ENCODE measurements at places on chromosomes 5 and 9.
A peak's percentile ranks its signal among the peaks of the same experiment; 100 is the strongest.

- no peak for DNase-seq
Measured at GRCh38 chr5:120055858-120056257, 408.2 kb upstream of the PRR16 start.

- DNase-seq, result no peak
Measured at GRCh38 chr5:179290681-179291540, 54.4 kb downstream of the ADAMTS2 start.

DNA sequence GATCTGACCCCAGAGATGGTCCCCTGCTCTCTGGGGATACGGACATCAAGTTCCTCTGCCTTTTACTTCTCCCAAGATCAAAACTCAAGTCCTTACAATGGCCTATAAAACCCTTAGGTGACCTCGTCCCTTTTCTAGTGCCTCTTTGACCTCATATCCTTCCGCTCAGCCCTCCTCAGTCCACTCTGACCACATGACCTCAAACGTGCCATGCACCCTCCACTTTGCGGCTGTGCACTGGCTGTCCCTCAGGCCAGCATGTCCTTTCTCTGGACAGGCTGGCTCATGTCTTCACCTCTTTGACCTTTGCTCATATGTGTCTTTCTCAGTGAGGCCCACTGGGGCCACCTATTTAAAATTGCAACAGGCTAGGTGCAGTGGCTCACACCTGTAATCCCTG lies 14.7 kb downstream of the TRMO start:
- DNase-seq, result no peak

DNA sequence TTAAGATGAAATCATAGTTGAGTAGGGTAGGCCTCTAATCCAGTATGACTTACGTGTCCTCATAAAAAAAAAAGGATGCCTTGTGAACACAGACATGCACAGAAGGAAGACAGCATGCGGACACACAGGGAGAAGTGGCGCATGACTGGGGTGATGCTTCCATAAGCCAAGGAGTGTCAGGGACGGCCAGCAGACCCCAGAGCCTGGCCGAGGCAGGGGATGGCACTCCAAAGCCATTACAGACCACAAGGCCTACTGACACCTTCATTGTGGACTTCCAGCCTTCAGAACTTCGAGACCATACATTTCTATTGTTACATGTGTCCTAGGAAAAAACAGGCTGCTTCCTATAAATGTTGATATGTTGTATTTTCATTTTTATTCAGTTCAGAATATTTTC lies 19.9 kb downstream of the EHMT1 start:
- no peak for DNase-seq

DNA sequence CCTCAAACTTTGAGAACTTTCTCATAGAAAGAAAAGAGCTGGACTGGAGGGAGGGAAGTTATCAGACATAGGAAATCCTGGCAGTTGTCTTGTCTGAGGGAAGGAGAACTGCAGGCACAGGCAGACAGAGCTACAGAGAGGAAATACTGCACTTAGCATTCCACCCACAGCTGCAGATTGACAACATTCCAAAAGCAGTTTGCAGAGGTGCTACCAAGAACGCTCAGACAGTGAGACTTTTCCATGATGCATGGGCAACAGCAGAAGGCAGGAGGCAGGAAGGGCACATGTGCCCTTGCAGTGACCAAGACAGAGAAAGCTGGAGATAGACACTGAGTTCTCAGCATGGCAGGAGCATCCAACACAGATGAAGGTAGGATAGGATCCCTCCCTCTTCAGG lies 327.5 kb upstream of the ZNF462 start:
- no peak for DNase-seq

- no peak for DNase-seq
Measured at GRCh38 chr5:168305281-168305680, 13.8 kb downstream of the WWC1 start.

GRCh38 chr5:125017796-125018195 lies 271.4 kb upstream of the ZNF608 start:
- no peak for DNase-seq

- no peak for DNase-seq
Measured at GRCh38 chr9:34545497-34545896, 22.7 kb upstream of the ENHO start.

DNA sequence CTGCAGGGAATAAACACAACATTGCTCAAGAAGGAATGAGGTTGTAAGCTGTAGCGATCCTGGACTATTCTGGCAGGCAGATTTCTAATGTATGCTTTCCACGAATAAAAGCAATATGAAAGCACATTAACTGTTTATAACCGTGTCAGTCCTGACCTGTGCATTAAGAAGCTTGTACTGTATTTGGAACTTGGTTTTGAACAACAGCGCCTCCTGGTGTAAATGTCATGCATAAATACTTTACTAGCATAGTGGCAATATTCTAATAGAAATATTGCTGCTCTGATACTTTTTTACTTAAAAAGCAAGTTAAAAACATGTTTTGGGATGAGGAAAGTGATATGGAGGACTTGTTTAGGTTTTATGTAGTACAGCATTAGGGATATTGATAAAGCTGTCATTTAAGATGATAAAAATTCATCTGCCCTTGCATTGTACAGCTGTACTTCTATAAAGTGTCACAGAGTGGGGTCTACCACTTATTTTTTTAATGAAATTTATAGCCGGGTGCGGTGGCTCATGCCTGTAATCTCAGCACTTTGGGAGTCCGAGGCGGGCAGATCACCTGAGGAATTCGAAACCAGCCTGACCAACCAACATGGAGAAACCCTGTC lies 70.7 kb upstream of the GNE start:
- DNase-seq, result peak; percentile 73

GRCh38 chr5:132487841-132488555 lies 2.6 kb downstream of the IRF1 start:
- no peak for DNase-seq

DNA sequence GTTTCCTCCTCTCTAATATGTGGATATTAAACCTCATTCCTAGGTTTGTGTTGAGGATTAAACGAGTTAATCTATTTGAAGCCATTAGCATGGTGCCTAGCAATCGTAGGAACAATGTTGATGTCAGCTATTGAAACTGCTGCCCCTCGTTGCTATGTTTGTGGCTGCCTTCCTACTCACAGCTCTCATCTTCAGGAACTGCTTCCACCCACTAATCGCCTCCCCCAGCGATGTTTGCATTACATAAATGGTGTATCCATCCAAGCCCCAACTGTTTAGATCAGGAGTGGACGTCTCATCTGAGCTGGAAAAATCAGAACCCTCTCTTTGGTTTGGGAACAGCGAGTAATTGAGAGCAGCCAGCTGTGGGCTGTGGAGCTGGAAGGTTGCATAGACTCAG lies 416.6 kb downstream of the ARHGEF28 start:
- no peak for DNase-seq

GRCh38 chr5:23631302-23632045 lies 124.1 kb downstream of the PRDM9 start:
- DNase-seq, result no peak

DNA sequence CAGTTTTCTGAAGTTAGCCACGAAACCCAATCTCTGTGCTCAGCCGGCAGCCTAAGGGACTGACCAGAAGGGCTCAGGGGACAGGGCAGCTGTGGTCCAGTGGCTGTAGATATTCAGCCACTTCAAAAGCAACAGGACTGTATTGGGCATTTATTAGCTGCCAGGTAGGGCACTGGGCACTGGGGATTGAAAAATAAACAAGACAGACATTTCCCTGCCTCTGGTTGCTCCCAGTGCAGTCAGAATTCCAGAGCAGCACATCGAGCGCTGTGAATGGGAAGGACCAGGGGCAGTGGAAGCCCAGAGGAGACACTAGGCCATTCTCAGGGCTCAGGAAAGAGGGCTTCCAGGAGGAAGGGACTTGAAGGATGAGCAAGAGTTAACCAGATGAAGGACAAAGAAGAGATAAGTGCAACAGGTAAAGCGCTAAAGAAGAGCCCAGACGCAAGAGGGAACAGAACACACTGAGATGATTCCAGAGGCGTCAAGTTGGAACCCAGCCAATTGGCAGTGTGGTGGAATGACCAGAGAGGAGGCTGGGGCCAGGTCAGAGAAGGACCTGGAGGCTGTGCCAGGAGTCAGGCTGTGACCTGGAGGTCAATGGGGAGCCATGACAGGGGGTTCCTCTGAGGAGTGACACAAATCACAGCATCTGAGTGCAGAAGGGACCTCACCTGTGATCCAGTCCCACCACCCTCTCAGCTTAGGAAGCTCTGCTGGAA lies 122.5 kb upstream of the ZNF618 start:
- no peak for DNase-seq

GRCh38 chr9:136901516-136902258 lies 15.4 kb downstream of the TRAF2 start:
- no peak for DNase-seq

DNA sequence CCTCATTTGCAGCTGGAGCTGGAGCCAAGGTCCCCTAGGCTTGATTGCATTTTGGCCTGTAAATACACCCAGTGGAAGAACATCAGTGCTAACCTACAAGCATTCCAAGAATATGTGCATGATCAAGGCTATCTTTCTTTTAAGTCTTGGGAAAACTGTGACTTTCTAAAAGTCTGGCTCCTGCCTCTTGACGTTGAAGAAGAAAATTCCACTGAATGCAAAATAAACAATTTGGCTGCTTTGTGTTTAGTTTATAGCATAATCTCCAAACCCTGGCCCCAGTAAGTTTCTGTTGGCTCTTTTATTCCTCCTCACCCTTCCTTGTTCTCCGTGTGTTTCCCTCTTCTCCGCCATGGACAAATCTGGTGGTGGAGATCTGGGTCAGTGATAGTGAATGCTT lies 109.3 kb upstream of the TLE1 start:
- DNase-seq, result no peak

GRCh38 chr9:121637713-121638220 lies 13.7 kb upstream of the DAB2IP start:
- DNase-seq, result no peak

DNA sequence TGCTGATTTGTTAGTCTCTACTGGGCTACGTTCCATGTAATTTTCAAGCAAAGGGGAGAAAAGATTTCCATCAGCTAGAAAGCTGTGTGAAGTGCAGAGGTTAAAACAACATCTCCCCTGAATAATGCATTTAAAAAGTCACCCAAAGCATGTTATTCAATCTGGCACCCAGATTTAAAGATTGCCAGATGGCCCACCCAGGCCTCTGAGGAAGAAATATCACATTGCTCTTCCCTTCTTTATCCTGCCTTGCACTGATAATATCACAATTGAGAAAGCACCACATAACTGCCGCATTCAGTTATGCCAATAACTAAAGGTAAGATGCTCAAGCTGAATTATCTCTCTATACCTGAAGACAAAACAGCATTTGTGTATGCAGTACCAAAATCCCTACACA lies 119.4 kb upstream of the PUM3 start:
- DNase-seq, result no peak

- peak; percentile 71 for DNase-seq
Measured at GRCh38 chr5:142015781-142016533, 3.1 kb upstream of the GNPDA1 start.

GRCh38 chr9:137470785-137471184 lies 11.7 kb upstream of the NSMF start:
- DNase-seq, result no peak

- DNase-seq, result no peak
Measured at GRCh38 chr5:103891151-103891550, 328.6 kb upstream of the NUDT12 start.

- DNase-seq, result no peak
Measured at GRCh38 chr5:156232251-156232869, 94.6 kb upstream of the SGCD start.

- no peak for DNase-seq
Measured at GRCh38 chr5:86665984-86666760, 48.4 kb downstream of the COX7C start.

GRCh38 chr5:124343451-124343867 lies 403.0 kb downstream of the ZNF608 start:
- no peak for DNase-seq

- no peak for DNase-seq
Measured at GRCh38 chr9:17219261-17219660, 84.4 kb downstream of the CNTLN start.

DNA sequence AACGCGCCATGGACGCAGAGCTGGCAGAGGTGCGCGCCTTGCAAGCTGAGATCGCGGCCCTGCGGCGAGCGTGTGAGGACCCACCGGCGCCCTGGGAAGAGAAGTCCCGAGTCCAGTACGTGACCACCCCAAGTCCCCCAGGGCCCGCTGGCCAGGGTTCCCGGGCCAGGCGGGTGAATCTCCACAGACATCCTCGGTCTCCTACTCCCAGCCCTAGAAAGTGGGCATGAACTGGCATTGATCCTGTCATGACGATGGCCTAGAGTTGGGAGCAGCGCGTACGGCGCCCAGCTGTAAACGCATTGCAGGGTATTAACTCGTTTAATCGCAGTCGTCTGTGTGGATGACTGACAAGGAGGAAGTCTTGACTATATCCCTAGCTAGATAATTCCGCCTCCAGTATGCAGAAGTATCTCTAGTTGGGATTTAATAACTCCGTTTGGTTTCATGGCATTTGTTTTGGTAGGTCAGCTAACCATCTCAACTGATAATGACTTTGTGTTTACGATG lies 293 bp downstream of the CENPP start:
- DNase-seq, result no peak

GRCh38 chr5:128300181-128300580 lies 216.6 kb downstream of the SLC12A2 start:
- no peak for DNase-seq

- no peak for DNase-seq
Measured at GRCh38 chr9:82091100-82091499, 102.5 kb downstream of the SPATA31D1 start.

- no peak for DNase-seq
Measured at GRCh38 chr9:121838746-121839669, 187.6 kb downstream of the DAB2IP start.

DNA sequence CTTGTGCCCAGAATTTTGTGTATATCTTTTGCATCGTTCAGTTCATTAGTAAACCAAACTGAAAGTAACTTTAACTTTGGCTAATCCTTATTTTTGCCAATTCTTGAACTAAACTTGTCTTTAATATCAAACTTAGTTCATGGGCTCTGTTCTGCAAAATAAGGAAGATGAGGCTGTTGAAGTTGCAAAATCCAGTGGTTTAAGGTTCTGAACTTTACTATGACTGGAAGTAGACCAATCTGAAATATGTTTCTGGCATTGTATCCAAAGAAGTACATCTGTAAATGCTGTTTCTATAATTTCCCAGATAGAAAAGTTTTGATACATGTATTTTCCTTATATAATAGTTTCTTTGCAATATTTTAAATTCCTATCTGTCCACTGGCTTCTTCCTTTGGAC lies 238.1 kb downstream of the CETN3 start:
- no peak for DNase-seq

DNA sequence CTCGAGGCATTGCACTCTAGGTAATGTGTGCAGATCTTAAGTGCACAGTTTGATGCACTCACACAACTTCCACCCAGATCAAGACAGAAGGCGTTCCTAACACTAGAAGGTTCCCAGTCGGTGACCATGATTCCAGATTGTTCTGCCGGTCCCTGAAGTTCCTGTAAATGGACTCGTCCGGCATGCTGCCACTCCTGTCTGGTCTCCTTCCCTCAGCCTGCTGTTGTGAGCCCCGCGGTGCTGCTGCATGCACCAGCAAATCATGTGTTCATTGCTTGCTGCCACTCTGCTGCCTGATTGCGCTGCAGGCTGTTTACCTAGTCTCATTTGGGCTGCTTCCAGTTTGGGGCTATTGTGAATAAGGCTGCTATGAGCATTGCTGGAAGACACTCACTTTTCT lies 11.5 kb downstream of the STKLD1 start:
- DNase-seq, result no peak

- DNase-seq, result no peak
Measured at GRCh38 chr5:74655716-74656115, 15.2 kb upstream of the ENC1 start.
